Stimulated activated CD8-positive, alpha-beta memory T cell treated with anti-CD3 and anti-CD28 coated beads, Interleukin-12 subunit alpha, Interleukin-12 subunit beta, amount 100 ng/mL, for 1 hour (primary cell): ENCODE measurements at places on chromosomes 2 and 18.

GRCh38 chr2:64704996-64705395, 51.3 kb upstream of the SERTAD2 start:
- DNase-seq, result no peak

DNA sequence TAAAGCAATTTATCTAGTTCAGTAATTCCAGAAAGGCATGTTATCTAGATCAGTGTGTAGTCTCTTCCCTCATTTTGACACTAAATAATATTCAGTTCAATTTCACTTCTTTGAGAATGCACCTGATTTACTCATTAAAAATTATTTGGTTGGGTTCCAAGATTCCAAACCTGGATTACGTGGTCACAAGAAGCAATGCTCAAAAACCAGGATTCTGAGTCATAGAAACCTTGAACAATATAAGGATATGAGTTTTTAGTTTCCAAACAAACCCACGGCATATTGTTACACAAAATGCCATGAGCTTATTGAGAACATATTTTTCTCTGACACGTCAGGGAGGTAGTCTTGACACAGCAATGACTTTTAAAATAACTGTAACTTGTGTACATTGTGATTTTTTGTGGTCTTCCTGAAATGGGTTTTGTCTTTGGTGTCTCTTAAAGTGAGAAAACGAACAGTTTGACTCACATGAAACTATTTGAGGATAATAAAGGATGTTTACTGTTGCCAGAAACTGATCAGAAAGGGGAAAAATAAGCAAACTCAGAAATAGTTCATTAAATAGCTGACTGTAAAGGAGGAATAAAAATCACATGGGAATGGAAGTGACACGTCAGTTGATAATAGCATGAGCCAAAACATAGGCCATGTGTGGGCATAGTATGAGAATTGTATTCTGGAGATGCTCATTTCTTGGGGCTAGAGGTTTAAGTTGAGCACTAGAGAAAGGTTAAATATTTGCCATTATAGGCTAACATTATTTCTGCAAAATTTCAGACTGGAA, 617.7 kb upstream of the CDH2 start:
- no peak for DNase-seq

DNA sequence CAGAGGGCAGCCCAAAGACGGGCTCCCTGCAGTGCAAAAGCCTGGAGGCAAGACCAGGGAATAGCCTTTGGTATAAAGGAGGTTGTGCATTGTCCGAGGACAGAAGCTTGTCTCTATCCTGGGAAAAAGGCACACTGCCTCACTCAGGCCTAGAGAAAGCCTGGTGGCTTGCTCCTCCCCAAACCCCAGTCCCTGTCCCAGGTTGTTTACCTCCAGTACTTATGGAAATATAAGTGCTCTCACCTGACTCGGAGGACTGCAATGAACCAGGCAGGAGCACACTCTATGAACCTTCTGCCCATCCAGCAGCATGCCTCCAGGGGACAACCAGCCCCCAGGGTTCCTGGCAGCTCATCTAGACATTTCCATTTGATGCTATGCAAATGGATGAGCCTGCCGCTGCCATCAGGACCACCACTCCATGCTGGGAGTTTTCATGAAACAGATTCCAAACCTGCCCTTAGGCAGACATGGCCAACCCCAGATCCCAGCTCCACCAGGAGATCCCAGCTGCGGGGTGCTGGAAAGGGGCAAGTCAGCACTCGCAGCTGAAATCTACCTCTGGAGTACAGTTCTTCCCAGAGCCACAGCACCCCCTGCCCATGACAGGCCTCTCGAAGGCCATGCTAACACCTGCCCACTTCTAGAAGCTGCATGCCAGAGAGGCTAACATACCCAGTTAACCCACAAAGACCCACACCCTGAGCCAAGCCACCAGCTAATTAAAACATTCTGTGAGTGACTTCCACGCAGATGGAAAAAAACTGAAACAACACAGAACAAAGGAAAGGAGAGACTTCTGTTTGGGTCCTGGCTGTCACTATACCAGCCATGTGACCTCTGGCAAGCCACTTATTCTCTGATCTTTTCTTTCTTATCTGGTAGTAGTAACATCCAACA, 101.7 kb downstream of the TTC32 start:
- DNase-seq, result no peak

- no peak for DNase-seq
These were observed 243.6 kb upstream of the SLC39A10 start for GRCh38 chr2:195413422-195413821.

GRCh38 chr18:71115261-71115660, 826.4 kb downstream of the SOCS6 start:
- DNase-seq, result no peak

DNA sequence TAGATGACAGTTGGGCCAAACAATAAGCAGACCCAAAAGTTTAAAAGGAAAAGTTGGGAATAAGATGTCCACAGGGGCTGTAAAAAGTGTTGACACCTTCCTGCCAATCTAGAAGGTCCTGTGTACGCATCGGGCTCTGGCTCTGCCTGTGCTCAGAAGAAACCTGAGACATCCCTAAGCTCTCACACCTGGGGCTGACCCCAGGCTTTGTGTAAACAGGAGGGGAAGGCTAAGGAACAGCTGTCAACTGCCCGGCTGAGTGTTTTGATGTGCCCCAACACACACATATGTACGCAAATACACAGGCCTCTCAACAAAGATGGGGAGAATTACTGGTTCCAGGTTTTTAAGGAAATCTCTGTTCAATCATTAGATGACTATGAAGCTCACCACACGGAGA, 59.5 kb downstream of the TMEM131 start:
- no peak for DNase-seq

DNA sequence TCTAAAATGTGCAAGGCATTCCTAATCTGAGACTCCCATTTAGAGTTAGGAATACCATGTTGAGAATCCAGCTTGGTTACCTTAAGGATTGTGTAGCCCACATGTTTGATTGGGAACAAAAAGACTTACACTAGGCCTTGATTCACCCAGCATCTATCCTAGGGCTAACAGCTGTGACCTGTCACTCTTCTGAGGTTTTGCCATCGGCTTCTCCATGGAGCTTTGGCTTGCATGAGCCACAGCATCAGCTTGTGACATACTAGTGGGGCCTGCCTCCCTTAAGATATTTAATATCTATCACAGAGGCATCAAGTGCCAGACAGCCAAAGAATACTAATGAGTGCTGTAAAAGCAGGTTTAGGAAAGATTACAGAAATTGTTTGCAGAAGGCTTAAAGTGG, 241.3 kb upstream of the UBE2E3 start:
- DNase-seq, result no peak

- DNase-seq, result no peak
These were observed 95.6 kb upstream of the KCNH7 start for GRCh38 chr2:162934191-162934590.

DNA sequence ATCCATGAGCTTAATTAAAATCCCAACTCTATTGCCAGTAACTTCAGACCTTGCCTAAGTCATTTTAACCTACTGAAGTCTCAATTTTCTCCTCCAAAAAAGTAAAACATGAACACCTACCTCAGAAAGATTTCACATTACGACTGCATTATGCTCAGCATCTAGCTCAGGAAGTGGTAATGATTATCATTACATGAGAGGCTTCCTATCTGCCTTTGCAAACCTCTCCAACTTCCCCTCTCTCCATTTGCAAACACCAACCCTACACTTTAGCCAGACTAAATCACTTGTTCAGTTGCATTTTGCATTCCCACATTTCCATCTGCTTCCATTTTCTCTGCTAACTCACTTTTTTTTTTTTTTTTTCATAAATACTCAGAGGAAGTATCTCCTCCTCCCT, 6.8 kb downstream of the SLC38A11 start:
- DNase-seq, result no peak

DNA sequence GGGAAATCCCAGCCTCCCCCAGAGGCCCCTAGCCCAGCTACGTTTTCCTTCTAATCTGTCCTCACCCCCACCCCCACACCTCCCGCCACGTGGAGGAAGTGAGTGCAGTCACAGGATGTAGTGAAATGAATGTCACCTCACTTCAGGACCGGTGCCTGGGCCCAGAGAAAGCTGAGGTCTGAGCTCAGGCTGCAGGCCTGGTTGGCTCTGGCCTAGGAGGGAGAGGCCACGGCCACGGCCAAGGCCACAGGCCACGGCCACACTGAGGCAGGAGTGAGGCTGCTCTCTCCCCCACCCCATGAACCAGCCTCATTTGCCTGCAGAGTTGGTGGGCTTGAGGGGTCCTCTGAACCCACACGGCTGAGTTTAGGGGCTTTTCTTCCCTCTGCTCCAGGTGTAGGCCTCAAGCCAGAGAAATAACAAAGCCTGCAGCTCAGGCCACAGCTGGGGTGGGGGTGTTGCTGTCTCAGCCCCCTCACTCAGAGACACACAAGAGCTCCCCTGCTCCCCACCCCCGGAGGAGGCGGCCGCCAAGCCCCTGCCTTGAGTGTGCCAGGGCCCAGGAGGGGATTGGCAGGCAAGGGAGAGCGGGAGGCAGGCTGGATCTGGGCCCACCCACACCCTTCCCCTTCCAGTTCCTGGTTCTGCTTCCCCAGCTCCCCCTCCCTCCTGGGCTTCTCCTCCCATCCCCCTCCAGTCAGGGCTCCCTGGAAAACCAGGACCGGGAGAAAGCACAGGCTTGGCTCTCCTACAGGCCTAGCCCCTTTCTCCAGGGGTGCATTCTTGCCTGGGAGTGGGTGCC, 27.0 kb downstream of the DNMT3A start:
- DNase-seq, result peak; percentile 49

- DNase-seq, result no peak
These were observed 264.4 kb downstream of the ZNF407 start for GRCh38 chr18:74862094-74862493.
